ENCODE measurements at places on chromosomes 5 and 9.

DNA sequence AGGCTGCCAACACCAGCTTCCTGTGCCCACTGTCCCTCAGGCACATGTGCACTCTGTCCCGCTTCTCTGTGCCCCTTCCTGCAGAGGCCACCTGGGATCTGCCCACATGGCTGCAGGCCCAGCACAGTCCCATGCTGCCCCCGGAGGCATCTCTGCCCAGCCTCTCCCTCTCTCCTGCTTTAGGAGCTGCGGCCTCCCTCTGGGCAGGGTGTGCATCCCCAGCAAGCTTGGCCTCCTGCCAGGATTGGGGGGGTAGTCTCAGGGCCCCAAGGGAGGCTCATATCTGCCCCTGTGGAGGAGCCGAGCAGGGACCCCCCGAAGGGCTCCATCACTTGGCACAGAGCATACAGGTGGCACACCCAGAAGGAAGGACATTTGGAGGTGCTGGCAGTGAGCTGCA is 24.8 kb downstream of the FLT4 start:
- no peak for DNase-seq

DNA sequence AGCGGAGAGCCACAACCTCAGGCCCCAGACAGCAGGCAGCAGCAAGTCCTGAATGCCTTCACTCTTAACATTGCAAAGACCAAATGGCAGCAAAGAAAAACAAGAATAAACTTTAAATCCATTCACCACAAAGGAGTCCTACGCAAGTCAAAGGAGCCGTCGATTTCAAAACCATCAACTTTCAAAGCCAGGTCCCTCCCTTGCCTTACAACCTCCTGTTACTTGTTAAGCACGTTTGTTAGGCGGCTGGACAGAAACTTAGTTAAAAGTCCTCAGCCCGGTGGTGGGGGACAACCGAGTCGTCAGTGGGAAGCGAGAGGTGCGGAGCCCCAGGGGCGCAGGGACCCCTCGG is 938 bp downstream of the LPAR1 start:
- DNase-seq: no peak

GRCh38 chr9:14992081-14992480 is 81.9 kb upstream of the FREM1 start:
- DNase-seq: no peak

- no peak for DNase-seq
Measured at GRCh38 chr5:132378580-132378979, 9.1 kb downstream of the SLC22A5 start.

DNA sequence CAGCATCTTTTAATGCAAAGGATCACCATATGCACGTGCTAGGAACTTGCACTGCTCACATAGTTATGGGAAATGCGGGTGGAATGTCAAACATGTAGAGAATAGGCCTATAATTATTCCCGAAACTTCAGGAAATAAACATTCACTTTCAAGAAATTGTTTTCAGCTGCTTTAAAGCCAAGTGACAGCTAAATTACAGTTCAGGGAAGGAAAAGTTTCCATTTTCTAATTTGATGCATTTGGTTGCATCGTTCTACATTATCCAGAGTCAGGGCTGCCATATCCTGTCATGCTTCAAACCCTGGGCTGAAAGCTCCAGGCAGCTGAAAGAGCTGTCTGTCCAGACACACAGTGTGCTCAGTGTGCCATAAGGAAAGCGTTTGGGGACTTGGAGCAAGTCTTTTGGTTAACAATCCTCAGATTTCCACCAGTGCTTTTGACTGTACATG is 518.1 kb downstream of the CSNK1G3 start:
- DNase-seq: no peak

DNA sequence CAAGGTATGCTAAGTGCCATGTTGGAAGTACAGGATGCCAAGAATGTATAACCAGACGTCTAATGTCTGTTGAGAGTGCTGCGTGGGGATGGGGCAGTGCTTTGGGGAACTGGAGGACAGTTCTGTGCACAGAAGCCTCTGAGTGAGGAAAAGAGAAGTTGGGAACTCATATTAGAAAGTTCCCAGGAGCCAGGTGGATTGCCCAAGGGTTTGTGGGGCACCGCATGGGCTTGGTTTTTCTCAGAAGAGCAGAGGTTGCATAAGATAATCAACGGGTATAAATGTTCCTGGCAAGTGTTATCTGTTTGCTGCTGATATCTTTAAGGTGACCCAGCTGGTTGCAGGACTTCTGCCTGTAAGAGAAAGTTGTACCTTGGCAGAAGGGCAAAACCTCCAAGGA is 13.1 kb downstream of the HRH2 start:
- DNase-seq: no peak

DNA sequence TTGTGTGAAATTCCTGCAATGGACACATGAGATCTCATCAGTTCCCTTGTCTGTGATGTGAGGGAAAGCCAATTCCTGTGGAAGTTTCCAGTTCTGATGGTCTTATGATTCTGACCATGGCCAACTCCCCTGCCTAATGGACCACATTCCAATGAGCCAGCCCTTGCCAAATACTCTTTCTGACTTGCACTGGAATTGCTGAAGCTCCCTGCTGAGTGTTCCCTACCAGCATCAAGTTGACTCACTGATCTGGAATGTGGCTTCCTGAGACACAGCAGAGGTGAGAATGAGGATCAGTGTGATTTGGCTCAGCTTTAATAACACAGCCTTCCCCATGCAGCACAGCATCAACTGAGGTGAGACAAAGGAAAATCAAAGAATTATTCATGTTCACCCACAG is 427.8 kb downstream of the KDM4C start:
- DNase-seq: no peak

GRCh38 chr9:35335164-35335563 is 154.7 kb upstream of the RUSC2 start:
- no peak for DNase-seq

GRCh38 chr5:15013654-15014463 is 142.3 kb upstream of the ANKH start:
- no peak for DNase-seq

DNA sequence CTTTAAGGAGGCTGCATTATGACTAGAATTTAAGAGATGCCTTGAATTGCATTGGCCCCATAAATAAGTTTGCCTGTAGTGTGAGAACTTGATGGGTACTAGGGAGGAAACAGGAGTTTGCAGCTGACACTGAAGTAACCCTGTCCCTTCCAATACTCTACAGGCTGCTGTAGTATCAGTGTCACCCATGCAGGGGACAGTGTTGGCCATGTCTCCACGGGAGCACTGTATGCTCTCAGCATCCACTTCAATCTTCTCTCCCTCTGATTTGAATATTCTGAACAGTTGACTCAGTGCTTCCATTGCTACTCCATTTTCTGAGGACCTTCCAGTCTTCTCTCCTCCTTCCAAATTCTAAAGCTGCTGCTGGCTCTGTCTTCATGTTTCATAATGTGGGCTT is 11.4 kb upstream of the IFNA14 start:
- DNase-seq: no peak

- DNase-seq: no peak
Measured at GRCh38 chr9:109158651-109159050, 8.4 kb downstream of the FRRS1L start.

DNA sequence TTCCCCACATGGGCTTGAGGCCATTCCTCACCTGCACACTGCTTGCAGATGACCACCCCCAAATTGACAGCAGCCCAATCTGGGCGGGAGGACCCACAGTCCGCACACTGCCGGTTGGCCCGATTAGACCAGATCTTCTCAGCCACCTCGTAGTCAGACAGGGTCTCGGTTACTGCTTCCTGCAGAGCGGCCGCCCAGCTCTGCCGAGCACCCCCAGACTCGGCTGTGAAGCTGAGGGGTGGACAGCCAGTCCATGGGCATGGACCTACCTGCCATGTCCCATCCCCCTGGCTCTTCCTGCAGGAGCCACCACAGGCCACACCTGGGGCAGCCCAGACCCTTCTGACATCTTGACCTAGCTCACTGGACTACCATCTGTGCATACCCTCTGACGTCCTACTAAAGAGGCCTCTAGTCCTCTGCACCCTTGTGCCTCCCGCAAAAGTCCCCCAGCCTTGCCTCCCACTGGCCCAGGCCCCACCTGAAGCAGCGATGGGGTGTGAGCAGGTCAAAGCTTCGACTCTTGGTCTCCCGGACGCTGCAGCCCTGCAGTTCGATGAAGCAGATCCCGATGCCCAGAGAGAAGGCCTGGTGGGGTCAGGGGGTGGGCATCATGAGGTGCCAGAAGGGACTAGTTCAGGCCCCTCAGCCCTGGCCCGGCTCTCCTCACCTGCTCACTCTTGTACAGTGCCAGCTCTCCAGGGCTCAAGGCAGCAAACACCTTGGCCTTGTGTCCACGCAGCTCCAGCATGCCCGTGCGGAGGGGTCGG is 9.8 kb downstream of the ARAP3 start:
- no peak for DNase-seq

DNA sequence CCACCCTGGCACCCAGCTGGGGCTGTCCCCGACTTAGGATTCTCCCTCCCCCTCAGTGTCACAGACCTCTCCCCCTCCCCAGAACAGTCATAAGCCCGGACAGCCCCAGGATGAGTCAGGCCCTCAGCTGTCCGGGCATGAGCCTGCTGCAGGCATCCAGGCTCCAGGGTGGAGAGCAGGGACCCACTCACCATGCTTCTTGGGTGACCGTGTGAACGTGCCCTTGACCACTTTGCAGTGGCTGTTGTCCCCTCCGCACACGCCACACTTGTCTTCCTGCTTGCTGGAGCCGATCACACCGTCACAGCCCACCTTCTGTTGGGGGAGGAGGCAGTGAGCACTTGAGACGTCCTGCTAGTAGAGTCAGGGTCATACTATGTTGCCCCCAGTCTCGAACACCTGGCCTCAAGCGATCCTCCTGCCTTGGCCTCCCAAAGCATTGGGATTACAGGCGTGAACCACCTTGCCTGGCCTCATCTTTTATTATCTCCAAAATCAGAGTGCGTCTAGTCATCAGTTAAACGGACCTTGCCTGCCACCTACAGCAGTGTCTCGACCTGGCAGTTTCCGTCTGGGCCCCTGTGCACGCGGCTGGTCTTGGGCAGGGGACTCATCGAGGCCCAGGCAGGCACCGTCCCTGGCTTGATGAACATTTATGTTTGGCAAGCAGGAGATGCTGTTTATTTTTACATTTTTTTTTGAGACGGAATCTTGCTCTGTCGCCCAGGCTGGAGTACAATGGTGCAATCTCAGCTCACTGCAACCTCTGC is 72.6 kb downstream of the ZNF354C start:
- DNase-seq: no peak

DNA sequence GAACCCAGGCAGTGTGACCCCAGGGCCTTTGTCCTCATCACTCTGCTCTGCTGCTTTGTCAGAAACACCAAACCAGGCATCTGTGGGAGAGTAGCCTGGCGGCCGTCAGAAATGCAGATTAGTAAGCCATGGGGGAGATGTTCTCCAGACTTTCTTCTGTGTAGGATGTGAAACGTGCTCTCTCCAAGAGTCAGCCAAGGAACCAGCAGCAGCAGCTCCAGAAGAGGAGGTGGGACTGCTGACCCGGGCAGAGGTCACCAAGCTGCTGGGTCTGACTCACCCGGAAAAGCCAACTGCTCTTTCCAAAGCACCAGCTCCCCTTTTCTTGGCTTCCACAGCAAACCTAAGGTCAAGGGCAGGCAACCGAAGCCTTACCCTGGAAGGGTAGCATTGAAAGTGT is 14.4 kb upstream of the ABLIM3 start:
- DNase-seq: no peak

DNA sequence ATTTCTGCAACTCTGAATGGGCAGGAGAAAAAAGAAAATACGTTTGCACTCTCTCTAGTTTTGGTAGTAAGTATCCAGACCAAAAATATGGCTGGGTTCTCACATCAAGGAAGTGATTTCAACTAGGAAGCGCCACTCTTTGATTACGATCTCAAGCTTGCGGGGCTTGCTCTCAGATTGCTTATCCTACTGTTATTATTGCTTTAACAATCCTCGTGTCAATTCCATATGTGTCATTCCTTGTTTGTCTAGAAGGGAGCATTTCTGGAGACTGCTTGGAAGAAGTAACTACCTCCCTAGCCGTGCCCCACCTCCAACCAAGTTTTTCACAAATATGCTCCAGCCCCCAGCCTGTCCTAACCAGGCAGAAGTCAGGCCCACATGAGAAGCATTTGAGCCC is 3.5 kb downstream of the PRUNE2 start:
- no peak for DNase-seq

DNA sequence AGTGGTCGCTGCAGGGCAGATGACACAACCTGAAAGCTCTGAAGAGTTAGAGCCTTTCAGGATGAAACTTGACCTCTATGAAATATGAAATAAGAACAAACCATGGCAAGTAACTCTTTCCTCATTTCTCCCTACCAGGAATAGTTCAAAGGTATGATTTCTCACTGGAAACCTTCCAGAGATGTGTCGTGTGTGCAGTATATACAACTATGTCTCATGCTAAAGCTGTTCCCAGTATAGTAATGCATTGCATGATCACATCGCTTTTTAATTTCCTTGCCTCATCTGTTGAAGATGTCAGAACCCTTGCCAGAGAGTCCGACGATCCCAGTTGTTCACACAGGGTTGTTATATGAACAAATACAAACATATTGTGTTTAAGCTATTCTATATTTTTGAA is 45.8 kb upstream of the RGMB start:
- no peak for DNase-seq

DNA sequence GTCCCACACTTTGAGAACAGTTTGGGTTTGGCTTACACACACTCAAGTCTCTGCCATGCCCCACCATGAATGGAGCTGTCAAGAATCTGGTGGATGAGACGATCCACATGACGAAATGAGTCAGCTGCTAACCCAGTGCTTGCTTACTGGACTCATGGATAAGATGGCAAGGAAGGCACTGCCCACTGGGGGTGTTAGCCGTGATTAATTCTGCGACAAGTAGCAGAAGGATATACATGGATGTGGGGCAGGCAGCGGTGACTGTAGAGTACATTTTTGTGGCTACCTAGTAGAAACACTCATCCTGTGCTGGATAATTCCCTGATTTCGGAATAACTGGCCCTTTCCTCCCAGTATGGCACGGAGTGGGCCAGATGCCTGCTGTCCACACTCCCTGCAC is 77.5 kb downstream of the SPATA31C2 start:
- no peak for DNase-seq

GRCh38 chr9:81579381-81579780 is 110.0 kb downstream of the TLE1 start:
- no peak for DNase-seq

GRCh38 chr9:24498632-24499031 is 47.1 kb downstream of the IZUMO3 start:
- no peak for DNase-seq

DNA sequence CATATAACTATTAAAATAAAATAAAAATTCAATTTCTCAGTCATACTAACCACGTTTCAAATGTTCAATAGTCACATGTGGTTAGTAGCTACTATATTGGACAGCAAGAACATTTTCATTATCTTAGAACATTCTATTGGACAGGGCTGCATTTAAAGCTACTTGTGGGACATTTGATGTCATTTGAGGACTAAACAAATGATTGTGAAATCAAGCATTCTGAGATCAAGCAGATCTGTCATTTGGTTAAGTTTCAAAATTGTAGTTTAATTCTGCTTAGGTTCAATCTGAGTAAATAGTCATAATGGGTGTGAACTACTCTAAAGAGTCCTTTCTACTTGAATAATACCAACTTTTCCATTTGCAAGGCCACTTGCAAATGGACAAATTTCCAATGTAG is 226.9 kb upstream of the C9orf72 start:
- no peak for DNase-seq

All from activated T-cell treated with anti-CD3 and anti-CD28 coated beads, Interleukin-2, amount 50 U/mL, for 1 hour (primary cell).